Activated CD4-positive, alpha-beta T cell treated with anti-CD3 and anti-CD28 coated beads for 4 hours (primary cell): ENCODE measurements at places on chromosomes 11 and 22.

DNA sequence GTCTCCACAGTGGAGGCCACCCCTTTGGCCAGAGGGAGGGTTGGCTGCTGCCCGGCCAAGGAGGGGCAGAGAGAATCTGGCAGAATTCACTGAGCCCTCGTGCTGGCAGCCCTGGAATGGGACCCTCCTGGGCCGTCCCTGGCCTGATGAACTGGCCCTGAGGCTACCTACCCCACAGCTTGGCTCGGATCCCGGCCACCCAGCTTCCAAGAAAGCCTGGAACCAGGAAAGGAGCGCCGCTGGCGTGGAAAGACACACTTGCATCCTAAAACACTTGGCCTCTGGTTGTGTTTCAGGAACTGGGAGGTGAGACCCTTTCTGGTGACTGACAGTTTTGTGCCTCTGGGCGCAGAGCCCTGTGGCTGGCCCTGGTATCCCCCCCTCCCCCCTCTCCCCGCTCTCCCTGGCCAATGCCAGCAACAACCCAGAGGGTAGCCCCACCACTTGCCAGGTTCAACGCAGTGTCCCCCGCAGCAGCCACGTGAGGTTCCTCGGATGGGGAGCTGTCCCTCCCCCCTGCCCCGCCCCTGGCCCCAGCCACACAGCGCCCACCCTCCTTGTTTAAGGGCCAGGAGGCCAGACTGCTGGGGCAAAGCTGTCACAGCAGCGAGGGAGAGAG lies 693 bp downstream of the NFAM1 start:
- DNase-seq, result no peak

DNA sequence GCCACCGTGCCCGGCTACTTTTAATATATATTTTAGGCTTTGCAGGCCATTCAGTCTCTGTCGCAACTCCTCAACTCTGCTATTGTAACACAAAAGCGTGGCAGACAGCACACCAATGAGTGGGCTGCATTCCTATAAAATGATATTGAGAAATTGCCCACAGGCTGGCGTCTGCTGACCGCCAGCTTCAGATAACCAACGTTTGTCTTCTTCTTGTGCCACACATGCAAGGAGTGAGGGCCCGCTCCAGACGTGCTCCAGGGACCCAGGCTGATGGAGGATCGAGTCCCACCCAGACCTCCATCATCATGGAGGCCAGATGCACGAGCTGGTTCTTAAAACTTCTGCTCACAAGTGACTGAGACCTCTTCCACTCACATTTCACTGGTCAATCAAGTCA lies 35.4 kb upstream of the LINC01488 start:
- DNase-seq, result no peak

DNA sequence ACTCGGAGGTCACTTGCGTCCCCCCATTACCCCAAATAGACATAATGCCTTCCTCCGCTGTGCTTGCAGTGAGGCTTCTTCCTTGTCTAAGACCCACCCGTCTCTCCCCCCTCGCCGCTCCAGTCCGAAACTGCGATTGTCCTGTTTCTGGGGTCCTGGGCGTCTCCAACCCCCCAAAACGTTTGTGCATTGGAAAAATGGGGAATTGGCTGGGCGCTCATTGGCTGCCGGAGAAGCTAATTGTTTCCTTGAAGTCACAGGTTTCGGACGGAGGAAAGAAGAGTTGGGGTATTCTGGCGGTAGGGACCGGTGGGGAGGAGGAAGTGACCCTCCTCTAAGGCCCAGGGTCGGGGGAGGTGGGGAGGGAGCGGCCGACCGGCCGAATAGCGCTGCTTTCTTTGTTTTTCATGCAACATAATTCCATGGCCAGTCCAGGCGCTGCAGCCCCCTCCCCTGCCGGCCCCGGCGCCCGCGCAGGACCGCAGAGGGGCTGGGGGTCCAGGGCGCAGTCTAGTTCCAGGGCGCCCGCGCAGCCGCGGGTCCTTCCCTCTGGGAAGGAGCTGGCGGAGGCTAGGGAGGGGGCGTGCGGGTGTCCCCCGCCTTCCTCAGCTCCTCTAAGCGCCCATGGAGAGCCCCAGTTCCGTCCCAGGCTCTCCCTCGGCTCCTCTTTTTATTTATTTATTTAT lies 12.7 kb upstream of the CPT1A start:
- no peak for DNase-seq

DNA sequence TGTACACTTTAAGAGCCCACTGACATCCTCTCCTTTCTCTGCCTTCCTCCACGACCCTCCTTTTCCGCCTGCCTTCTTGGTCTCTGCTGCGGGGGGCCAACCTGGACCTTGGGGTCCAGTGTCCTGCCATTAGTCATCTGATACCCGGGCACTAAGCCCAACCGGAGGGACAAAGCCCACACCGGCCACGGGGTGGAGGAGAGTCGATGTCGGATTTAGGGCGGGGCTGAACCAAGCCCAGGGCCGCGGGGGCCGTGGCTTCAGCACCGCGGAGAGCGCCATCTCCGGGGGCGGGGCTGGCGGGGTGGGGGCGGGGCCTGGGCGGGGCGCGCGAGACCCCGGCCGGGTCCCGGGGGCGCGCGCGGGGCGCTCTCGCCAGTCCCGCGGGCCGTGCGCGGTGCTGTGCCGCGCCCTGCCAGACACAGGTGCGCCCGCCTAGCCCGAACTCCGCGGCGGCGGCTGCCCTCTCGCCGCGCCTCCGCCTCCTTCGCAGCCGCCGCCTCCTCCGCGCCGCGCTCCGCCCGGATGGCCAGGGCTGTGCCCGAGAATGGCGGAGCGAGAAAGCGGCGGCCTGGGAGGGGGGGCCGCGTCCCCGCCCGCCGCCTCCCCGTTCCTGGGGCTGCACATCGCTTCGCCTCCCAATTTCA lies at the start of gene MAPK8IP1:
MAPK8IP1 (plus strand) TSS at position 378 of the 647 bp plus-strand sequence; CDS start at position 548, 170 bp downstream.
- DNase-seq, result peak; percentile 45

GRCh38 chr11:78078218-78079167 lies 1.2 kb downstream of the NDUFC2 start:
- DNase-seq, result no peak
